ENCODE measurements at places on chromosomes 3 and 15.

- no peak for DNase-seq
Measured at GRCh38 chr3:48727511-48727910, 10.5 kb upstream of the IP6K2 start.

- DNase-seq = no peak
Measured at GRCh38 chr3:37926611-37927010, 64.0 kb upstream of the VILL start.

- no peak for DNase-seq
Measured at GRCh38 chr3:43995547-43996378, 245.9 kb upstream of the TOPAZ1 start.

DNA sequence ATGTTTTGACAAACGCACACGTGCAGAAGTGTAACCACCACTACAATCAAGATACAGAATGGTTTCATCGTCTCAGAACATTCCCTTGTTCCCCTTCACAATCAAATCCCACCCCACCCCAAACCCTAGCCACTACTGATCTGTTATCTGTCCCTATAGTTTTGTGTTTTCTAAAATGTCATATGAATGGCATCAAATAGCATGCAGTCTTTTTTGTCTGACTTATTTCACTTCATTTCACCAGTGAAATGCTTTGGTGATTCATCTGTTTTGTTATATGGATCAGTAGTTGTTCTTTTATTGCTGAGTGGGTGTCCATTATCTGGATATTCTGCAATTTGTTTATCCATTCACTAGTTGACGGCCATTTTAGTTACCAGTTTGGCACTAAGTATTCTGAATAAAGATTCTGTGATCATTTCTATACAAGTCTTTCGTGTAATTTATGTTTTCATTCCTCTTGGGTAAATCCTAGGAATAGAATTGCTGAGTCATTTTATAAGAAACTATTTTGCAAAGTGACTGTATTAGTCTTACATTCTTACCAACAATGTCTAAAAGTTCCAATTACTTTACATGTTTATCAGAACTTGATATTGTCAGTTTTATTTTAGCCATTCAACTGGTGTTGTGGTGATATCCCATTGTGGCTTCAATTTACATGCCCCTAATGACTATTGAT is 232.8 kb downstream of the CLSTN2 start:
- no peak for DNase-seq

DNA sequence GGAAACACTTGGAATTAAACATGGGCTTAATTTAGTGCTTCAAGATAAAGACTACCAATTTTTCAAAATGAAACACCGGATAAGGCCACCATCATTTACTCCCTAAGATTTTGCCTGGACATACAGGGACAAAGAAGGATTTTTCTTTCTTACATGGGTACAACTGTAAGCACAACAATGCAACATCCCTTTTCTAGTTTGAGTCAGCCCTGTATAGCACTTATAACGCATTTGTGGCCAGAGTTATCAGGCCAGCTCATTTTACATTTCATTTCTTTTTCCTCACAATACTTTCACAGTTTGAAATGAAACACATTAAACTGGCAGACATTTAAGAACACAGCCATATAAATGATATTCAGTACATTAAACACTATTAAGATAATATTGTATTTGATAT is 9.8 kb upstream of the SUCNR1 start:
- no peak for DNase-seq

DNA sequence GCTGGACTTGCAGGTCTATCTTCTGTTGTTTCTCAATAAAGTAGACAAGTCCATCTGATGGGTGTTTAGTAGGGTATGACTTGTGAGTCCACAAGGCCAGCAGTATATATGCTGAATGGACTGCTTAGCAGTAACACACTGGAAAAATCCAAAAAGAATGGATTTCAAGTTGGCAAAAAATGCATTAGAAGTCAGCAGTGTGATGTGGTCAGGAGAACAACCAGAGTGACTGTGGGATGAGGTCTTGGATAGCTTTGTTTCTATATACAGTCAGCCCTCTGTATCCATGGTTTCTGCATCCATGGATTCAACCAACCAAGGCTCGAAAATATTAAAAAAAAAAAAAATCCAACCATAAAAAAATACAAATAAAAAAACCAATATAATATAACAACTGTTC is 55.8 kb downstream of the LPP start:
- DNase-seq = no peak

DNA sequence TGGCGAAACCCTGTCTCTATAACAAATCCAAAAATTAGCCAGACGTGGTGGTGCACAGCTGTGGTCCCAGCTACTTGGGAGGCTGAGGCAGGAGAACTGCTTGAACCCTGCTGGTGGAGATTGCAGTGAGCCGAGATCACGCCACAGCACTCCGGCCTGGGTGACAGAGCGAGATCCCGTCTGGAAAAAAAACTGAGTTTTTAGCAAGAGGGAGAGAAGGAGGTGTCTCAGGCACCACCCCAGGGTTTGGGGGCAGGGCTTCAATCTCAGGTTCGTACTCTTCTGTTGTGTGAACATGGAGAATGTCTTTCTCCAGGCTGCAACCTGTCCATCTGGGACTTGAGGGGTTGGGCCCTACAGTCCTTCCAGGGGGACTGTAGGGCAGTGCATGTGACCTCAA is 2.7 kb downstream of the CHRNA3 start:
- no peak for DNase-seq

GRCh38 chr15:29129926-29130325 is 139.7 kb downstream of the NSMCE3 start:
- DNase-seq = no peak

- DNase-seq = no peak
Measured at GRCh38 chr15:29343229-29343628, 73.6 kb upstream of the NSMCE3 start.

DNA sequence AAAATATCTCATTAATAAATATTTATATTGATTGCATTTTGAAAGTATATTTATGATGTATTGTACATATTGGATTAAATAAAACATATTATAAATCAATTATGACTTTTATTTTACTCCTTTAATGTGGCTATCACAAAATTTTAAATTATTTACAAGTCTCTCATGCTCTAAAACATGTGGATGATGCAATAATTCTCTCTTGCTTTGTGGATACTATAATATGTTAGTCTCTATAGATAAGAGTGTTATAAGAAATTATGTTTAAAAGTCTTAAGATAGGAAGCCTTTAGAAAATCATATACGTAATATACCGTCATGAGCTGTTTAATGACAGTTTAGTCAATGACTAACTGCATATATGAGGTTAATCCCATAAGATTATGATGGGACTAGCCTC is 547.4 kb upstream of the ALCAM start:
- DNase-seq = no peak

DNA sequence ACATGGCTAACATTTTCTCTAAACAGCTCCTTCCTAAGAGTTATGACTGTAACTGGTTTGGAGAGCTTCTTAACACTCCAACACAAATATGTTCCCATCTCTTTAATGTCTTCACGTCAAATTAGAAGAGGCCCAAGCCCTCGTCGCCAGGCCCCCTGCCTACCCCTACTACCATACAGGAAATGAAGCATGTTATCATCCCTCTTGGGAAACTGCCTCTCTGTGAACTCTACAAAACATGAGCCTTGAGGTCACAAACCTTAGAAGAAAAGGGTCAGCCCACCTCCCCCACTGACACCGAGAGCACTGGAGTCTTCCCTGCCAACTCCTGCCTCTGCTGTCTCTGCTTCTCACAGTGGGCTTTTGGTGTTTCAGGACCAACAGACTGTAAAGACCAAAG is 243.1 kb upstream of the STT3B start:
- no peak for DNase-seq

DNA sequence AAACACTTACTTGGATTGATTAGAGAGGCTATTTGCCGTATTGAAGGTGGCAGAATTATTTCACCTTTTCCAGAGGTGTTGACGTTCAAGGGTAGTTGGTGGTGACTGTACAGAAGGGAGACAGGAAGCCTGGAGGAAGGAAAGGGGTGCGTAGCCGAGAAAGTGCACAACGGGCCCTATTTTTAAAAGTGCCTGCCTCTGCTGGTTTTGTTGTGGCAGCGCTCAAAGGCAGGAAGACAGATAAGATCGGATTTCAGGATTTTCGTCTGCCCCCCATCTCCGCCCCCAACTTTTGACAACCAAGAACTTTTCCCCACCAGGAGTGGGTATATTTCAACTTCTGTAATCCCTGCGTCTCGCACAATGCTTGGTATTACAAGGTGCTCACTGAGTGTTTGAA is 38.5 kb downstream of the SMAD3 start:
- DNase-seq = no peak

GRCh38 chr3:185353823-185354614 is 8.9 kb upstream of the MAP3K13 start:
- DNase-seq = peak; percentile 43

DNA sequence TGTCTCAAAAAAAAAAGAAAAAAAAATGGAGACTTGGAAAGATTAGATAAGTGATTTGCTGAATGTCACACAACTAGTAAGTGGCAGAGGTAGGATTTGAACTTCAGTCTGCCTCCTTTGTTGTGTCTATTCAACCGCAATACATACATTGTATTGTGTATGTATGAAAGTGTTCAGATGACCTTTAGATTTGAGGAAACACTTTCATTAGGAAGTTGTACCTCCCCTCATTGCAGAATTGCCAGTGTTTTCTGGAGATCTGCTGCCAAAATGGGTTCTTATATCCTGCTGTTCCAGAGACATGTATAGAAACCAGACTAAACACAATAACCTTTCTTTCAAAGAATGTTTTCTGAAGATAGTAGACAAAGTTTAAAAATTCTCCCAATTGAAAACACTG is 247.4 kb upstream of the TBL1XR1 start:
- no peak for DNase-seq

DNA sequence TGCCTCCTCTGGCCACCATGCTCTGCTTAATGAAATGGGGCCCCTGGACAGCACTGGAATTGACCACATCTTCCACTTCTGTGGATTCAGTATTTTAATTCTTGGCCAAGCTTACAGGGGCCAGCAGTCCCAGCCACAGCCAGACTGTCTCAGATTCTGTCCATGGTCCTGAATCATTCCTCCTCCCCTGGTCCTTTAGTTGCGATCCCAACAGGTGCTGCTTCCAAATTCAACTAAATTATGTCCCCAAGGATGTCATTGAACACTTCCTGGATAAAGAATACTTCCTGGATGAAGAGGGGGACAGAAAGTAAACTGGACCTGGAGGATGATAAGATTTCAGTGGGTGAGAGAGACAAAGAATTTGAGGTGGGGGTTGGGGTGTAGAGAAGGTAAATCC is 111.1 kb upstream of the FOXB1 start:
- peak; percentile 14 for DNase-seq

GRCh38 chr3:117628823-117629291 is 919.3 kb downstream of the TUSC7 start:
- DNase-seq = peak; percentile 78

DNA sequence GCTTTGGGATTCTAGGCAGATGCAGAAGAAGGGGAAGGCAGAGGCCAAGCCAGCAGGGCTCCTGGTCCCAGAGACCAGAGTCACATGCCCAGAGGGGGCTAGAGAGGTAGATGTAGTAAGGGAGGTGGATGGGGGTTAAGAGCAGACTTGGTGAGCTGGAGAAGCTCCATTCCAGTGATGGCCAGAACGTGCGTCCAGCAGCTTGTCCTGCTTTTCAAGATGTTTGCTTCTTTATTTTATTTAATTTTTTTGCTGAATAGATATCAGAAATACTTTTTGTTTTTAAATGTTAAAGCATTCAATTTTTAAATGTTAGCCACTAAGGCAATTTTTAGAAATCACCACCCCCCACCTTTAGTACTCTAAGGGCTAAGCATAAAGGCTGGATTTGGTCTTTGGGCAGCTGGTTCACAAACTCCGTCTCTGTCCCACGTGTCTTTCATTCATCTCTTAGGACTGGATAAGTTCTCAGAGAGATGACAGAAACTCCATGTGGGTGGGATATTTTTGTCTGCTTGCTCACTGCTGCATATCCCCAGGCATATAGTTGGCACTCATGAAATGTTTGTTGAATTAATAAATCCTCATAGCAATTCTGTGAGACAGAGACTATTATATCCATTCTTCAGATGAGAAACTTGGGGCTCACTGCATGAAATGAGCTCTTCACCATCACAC is 6.7 kb downstream of the COLQ start:
- DNase-seq = no peak

DNA sequence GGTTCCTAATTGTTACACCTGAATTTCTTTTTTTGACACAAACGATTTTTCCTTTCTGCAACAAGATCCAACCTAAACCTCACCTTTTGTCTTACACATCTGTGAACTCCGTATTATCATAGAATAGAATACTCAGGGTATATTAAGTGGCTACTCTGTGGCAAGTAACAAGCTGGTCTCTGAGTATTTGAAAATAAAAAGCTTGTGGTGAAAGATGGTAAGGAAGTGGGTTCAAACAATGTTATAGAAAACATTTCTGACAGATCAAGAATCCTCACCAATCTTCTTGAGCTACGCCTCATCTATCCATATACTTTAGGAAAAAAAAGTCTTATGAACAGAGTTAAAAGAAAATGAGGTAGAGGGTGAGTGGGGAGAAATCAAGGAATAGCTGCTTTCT is 3.5 kb upstream of the ANKRD28 start:
- DNase-seq = no peak

DNA sequence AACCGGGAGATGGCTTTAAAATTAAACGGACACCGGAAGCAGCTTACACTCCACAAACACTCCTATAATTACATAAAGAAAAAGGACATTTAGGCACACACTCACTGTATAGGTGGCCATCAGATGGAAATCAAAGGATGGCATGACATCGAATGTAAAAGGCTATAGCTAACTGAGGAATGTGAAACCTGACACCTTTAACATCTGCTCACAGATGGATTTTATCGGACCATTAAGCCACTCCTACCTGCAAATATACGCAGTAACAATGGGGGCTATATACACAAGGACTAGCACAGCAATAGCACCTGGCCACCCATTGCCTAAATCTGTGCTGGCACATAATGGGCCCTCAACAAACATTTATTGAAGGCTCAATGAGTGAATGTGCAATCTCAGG is 14.5 kb upstream of the RBSN start:
- peak; percentile 14 for DNase-seq

All from fibroblast of upper back skin (primary cell).